ENCODE measurements at places on chromosomes 4 and X.

DNA sequence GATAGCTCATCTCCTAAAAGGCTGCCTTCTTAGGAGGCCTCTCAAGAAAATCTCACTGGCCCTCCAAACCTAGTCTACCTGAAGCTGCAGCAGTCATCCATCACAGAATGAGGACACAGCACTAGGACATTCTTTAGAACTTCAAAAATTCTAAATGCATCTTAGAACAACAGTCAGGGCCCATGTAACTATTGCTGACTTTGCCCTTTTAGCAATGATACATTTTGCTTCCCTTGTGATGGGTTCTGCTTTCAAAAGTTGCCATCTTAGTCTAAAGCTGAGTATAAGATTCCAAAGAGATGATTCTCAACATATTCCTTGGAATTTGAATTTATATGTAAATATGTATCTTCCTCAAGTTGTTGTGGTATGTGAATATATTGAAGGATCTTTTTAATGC, 793.0 kb downstream of the RAB28 start:
- no peak for DNase-seq

DNA sequence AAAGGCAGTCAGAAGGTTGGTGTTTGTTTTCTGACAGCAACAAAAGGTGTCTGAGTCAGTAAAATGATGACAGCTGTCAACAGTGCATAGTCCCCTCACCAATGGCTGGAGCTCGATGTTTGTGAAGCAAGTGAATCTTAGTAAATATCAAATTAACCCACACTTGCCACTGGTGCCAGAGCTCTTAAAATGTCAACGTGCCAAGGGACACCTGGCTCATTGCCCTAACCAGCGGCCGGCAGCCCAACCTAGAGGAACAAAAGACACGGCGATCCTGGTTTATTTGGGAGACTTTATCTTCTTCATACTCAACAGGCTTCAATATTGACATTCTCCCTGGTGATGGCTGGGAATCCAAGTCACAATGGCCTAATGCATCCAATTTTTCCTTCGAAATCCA, 143.4 kb downstream of the CPEB2 start:
- no peak for DNase-seq

DNA sequence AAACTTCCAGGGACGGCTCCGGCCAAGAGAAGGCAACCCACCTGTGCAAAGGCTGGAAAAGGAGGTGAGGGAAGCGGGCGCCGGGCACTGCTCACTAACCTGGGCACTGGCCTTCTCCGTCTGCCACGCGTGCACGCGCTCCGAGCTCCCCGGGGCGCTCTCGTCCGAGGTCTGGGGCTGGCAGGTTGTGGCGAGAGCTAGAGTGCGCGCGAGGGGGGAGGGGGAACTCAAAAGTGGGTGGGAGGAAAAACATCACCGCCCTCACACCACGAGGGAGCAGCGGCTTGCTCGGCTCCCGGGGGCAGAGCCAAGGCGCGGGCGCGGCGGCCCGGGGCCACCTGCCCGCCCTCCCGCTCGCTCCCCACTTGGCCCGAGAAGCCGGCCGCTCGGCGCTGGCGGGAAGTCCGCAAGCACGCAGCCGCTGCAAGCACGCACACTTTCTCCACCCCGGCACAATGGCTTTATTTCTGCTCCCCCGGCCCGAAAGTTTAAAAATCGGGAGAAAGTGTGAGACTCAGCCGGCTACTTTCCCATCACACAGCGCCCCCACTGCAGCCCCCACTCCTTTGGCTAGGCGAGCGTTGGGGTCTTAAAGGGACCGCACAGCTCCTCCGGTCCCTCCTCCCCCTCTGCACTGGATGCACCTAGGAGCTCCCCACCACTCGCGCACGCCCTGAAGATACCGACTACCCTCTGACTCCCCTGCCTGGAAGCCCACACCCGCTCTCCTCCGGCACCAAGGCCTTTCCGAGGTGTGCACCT, at the start of gene CHRDL1:
Gene CHRDL1, minus strand, starts transcription at position 173 of the 762 bp plus-strand sequence. CDS start 3,636 bp downstream, outside the sequence.
- DNase-seq, result peak; percentile 80

GRCh38 chr4:186486172-186486571, 69.2 kb downstream of the MTNR1A start:
- peak; percentile 41 for DNase-seq

- peak; percentile 36 for DNase-seq
Observed at GRCh38 chrX:46642145-46642544, 68.6 kb downstream of the CHST7 start.

DNA sequence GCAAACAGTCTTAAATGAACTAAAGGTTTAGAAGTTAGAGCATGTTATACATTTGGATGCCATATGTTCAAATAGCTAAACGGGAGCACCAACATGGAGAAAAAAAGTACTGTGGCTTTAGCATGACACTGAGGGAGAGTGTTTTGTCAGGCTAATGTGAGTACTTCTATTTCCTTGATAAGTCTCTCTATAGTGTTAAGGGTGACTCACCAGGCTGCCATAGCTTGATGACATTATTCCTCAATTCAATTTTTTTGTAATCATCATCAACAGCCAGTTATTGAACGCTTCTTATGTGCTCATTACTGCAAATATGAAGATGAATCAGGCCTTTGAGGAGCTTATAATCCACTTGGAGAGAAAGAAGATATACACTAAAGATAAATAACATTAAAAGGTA, 211.4 kb upstream of the GPR101 start:
- no peak for DNase-seq

GRCh38 chrX:14354521-14354920, 174.8 kb upstream of the GLRA2 start:
- DNase-seq, result peak; percentile 49

All from M059J (cell line).